Activated T-helper 1 cell treated with anti-CD3 and anti-CD28 coated beads, Interleukin-2, amount 50 U/mL, for 16 hours (primary cell): ENCODE measurements at places on chromosomes 11 and 22.

DNA sequence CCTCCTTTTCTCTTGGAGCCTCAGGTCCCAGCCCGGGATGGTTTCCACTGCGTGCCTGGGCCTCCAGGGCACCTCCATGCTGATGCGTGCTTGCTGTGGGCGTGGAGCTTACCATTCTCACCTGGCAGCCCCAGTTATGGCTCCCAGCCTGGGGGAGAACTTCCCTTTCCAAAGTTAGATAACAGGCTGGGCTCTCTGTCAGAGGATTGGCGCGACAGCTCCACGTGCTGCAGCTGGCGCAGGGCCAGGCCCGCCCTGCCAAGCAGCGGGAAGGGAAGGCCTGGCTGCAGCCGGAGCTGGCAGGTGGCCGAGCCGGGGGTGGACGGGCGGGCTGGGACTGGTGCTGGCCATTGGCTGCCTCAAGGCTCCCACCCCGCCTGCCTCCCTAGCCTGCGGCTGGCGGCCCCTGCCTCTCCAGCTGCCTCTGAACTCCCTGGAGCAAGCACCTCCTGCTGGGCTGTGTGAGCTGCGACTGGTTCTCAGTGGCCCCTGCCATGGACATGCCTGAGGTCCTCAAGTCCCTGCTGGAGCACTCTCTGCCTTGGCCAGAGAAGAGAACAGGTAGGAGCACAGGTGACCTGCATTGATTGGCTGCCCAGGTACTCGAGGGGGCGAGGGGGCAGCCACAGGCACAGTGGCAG, 14.6 kb upstream of the TEF start:
- no peak for DNase-seq

GRCh38 chr11:16604794-16605388, 133.6 kb upstream of the C11orf58 start:
- no peak for DNase-seq

GRCh38 chr22:28021998-28022660, 103.1 kb upstream of the PITPNB start:
- no peak for DNase-seq

DNA sequence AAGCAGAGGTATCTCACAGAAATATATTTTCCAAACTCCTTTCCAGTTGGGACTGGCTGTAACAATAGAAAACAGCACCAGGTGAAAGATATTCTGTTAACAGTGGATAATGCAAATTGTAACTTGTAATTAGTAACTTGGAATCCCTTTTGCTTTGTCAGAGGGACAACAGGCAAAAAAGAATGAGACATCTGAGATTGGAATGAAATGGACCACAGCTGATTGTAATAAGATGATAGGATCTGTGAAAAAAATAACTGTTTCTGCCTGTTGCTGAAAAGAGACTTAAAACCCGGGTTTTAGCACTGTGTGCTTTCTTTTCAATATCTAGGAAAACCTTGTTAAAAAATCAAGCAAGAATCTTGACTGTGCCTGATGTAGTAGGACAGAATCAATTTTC, 655.7 kb downstream of the METTL15 start:
- no peak for DNase-seq

DNA sequence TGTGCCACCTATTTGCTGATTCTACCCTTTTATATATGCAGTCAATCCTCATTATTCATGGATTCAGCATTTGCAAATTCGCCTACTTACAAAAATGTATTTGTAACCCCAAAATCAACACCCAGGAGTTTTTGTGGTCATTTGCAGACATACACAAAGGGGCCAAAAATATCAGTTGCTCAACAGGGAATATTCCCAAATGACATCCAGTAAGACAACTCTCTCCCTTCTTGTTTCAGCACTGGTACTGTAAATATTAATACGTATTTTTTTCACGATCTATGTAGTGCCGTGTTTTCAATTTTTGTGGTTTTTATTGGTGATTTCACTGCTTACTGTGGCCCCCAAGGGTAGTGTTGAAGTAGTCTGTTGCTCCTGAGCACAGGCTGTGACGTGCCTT, 11.8 kb upstream of the CAVIN3 start:
- no peak for DNase-seq

GRCh38 chr11:104169091-104169490, 5.1 kb upstream of the PDGFD start:
- no peak for DNase-seq

DNA sequence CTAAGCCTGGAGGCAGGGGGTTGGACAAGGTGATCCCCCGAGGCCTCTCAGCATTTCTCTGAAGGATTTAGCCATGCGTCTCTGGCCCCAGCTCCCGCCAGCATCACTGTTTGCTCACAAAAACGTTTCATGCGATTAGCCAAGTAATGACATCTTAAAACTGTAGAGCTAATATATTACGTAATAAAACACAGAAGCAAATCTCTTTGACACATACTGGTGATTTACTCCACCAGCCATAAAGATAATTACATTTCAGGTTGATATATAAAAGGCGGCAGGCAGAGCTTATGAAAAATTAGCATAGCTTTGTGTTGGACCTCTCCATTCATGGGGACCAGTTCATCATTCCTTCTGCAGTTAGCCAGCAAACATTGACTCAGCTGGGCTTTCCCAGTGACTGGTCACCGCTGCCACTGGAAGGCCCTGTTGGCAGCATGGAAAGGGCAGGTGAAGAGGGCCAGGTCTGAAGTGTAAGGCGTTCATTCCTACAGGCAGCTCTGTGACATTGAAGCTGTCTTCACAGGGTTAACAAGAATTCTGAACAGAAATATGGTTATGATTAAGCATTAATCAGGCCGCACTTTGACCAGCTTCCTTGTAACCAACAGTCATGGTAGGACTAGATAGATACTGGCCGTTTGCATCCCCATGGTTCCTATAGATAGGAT, 150.3 kb downstream of the NECTIN1 start:
- no peak for DNase-seq

DNA sequence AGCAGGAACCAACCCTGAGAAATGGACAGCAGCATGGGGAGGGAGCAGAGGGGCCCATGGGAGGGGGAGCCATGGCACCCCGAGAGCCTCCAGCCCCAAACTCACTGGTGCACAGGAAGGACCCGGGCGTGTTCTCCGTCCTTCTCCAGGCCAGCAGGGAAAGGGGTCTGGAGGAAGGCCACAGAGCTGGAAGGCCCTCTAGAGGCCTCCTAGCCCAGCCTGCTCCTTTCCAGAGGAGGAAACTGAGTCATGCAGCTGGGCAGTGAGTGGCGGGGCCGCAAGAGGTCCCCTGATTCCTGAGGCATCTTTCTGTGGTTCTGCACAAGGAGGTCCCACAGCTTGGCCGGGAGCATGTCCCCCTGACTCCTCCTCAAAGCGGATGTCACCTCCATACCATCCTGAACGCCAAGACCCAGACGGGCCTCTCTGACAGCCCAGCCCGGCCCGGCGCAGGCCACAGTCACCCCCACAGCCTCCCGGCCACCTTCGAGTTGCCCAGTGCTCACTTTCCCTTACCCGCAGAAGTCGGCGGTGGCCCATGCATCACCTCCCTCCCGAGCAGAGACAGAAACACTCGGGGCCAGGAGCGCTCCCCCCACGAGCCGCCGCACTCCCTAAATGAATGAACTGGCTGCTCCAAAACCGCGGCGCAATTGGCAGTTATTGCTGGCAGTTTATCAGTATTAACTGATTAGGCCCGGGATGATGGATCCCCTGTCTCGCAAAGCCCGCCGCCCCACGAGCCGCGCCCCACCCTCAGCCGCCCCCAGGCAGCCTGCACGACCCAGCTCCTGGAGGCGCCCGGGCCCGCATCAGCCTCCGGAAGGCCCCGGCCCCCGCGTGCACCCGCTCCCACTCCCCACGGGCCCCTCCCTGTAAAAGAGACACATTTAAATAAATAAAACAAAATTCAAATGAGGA, 272.5 kb downstream of the BUD13 start:
- no peak for DNase-seq

- DNase-seq, result no peak
Measured at GRCh38 chr11:128551611-128552335, 35.6 kb downstream of the ETS1 start.
